Eye (tissue), 1 donor: ENCODE measurements at places on chromosomes 4 and X.
A peak's percentile ranks its signal among the peaks of the same experiment; 100 is the strongest.

- DNase-seq, result no peak
Observed at GRCh38 chr4:146437778-146438177, 84.0 kb downstream of the SLC10A7 start.

DNA sequence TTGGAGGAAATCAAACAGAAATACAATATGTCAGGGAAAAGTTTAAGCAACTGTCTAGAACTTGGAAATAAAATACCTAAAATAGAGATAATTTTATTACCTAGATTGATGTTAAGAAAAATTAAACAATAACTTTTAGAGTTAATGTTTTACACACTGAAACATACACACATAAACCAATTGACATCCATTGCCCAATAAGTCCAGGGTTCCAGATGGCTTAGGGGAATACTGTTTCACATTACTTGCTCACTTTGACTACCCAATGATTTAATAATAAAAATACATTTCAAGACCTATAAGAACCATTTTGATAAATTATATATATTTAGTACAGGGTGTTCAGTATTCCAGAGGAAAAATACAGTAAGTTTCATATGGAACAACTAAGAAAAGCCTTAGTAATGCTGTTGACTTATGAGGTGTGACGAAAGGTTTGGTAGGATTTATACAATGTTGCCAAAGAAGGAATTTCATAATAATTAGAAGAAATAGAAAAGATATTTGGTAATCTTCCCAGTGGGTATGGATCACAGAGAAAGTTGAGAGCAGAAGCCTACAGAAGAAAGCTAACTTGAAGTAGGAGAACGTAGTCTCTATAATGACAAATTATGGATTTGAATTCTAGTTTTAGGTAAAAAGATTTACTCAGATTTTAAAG lies 23.0 kb upstream of the UGT2B4 start:
- DNase-seq, result no peak

DNA sequence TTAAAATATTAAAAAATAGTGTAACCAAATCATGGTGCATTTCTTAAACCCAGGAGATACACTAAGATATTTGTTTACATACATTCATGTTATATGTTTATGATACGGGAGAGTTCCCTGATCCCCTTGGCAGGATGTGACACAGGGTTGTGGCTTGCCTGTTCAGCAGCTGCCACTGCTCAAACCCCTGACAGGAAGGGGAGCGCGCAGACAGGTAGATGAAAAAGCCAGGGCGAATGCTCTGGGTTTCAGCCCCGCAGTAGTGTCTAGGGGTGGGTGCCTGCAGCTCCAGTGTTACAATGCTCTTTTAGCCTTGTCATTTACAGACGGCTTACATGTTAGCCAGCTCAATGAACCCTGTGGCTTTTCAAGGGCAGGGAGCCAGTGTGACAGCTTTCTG lies 1343.8 kb upstream of the IGFBP7 start:
- peak; percentile 2 for DNase-seq

DNA sequence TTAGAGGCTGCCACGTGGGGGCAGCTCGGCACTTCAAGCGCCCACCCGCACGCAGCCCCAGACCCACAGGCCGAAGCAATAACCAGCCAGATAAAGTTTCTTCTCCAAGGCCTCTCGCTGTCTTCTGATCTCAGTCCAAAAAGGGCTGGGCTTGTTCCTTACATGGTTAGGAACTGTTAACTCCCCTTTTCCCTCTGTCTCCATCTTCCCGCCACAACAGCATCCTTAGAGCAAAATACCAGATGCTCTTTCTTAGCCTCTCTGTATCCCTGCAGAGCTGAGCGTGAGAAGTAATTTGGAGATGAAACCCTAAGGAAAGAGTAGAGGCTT lies 23.4 kb upstream of the KIAA1210 start:
- DNase-seq, result peak; percentile 26

DNA sequence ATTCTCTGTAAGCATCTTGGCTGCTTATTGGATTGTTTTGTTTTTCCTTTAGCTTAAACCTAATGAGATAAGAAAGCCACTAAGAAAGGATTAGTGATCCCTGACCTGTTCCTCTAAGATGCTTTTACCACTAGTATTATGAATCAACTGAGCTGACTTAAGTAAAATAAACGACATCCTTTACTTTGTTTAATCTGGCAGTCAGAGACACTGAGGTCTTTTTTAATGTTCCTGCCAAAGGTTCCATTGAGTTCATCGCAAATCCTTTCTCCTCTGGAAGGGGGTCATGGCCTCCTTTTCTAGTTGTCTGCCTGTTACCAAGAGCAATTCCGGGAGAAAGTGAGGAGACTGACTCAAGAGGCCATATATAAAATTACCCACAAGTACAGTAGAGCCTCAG lies 1038.3 kb upstream of the SLIT2 start:
- peak; percentile 51 for DNase-seq

DNA sequence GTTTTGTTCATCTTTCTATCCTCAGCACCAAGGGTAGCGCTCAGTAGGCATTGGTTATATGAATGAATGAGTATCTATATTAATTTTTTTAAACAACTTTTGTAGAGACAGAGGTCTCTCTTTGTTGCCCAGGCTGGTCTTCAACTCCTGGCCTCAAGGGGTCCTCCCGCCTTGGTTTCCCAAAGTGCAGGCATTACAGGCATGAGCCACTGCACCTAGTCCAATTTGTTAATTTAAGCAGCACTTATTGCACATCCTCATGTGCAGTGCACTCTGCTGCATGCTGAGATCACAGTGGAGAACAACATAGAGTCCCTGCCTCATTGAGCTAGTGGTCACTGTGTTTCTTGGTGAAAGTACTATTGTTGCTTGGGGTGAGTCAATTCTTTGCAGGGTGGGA lies 94.4 kb downstream of the NHSL2 start:
- no peak for DNase-seq

- DNase-seq, result no peak
Observed at GRCh38 chr4:74466242-74466641, 21.3 kb downstream of the AREG start.

DNA sequence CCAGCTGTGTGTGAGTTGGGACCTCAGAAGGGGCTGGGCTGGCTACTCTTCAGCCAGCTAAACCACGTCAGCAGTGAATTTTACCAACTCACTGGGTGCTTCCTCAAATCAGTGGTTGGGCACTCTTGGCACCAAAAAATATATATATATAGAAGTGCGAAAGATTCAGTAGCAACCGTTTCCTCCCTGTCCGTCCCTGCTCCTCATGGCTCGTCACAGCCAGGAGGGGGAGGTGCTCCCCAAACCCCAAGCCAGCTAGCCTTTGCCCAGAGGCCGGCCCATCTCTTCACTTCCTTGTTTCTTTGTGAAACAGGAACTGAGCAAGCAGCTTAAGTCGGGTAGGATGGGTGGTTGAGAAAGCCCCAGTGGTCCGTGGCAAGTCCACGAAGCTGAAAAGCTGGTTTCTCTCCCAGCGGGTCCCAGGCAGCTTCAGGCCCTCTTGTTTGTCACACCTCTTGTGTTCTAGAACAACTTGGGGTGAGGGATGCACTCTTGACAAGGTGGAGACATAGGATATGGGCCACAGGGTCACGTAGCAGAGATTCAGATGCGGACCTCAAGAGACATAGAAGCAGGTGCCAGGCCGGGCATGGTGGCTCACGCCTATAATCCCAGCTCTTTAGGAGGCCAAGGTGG lies 6.8 kb upstream of the SASH3 start:
- DNase-seq, result no peak

- no peak for DNase-seq
Observed at GRCh38 chr4:129929984-129930383, 834.0 kb downstream of the C4orf33 start.

- no peak for DNase-seq
Observed at GRCh38 chr4:139210486-139210885, 33.5 kb upstream of the ELF2 start.

- DNase-seq, result no peak
Observed at GRCh38 chr4:172776203-172776861, 392.3 kb upstream of the GALNT7 start.

DNA sequence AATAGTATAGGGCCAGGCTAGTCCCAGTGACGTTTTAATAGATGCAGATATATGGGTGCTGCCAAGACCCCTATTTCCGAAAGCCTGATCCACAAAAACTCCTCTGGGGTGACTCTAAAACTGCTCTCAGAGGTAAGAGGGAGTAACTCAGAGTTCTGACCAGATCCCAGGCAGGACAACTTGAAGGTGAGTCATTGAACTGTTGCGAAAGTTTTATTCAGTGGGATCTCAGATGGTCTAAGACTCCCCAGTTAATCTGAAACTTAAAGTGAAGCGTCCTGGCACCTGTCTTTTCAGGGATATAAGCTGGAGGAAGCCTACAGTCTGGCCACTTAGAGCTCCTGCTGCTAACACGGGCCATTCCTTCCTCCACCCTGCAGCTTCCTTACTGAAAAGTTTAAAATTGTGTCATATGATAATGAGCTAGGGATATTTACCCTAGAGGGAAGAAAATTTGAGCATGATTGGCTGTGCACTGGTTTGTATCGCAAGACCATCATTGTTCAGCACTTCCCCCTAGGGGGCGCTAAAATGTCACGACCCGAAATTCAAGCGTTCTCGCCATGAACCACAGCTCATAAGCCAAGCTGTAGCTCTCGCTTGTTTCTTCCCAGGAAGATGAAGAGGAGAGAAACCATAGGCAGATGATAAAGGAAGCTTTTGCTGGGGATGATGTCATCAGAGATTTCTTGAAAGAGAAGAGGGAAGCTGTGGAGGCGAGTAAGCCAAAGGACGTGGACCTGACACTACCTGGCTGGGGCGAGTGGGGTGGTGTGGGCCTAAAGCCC lies 19.5 kb downstream of the UTP14A start:
- peak; percentile 89 for DNase-seq

DNA sequence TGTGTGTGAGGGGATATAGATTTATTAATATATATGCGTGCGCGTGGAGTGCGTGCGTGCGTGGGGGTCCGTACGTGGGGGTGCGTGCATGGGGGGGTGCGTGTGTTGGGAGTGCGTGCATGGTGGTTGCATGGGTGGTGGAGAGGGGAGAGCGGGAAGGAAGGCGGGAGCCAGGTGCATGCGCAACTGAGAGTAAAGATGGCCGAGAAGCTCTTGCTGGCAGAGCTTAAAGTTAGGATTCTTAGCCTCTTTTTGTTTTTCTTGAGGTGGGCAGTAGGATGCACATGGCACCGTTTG lies 45.8 kb downstream of the TEX13B start:
- DNase-seq, result no peak

DNA sequence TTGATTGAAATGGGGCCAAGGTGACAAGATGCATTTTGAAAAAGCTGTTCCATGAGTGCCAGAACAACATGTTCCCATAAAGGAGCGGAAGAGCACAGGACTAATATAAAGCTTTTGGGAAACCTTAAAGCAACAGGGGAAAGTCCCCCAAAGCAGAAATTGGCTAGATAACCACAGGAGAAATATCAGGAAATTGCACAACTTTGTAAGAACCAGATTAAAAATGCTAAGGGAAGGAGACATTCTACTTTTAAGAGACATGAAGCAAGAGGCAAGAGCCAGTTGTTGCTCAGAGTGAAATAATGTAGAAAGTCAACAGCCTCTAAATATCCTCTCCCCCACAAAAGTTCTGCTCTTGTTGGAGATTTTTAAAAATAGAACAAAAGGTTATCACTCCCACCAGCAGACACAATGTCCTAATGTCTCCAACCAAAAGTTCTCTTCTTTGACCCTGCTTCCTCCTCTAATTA lies 85.2 kb upstream of the LNX1 start:
- DNase-seq, result no peak

GRCh38 chr4:3341760-3342159 lies 48.9 kb downstream of the RGS12 start:
- no peak for DNase-seq

DNA sequence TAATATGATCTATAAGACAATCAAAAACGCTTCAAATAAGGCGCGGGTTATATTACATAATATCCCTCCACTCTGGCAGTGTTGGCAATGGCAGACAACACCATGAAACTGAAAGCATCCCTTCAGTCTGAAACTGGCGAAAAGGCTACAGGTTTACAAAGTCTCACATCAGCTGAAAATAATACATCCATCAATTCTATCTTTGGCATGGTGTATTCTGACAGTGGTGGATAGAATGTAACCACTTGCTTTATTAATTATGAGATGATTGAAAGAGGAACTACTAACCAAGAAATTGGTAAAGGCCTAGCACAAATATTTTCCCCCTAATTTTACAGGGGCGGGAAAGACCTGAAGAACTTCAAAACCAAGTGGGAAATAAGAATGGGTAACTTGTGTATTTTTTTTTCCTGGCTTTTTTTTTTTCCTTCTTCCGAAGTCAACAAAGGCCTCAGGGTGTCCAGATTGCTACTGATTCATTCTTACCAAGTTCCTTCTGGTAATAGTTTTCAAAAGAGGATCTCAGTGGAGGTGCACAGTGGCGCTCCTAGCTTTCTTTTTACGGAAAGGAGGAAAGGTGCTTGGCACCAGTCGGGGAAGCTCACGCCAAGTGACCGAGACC lies 728 bp downstream of the UBA6 start:
- DNase-seq, result no peak

GRCh38 chr4:55865228-55865806 lies 11.9 kb downstream of the EXOC1 start:
- DNase-seq, result no peak

DNA sequence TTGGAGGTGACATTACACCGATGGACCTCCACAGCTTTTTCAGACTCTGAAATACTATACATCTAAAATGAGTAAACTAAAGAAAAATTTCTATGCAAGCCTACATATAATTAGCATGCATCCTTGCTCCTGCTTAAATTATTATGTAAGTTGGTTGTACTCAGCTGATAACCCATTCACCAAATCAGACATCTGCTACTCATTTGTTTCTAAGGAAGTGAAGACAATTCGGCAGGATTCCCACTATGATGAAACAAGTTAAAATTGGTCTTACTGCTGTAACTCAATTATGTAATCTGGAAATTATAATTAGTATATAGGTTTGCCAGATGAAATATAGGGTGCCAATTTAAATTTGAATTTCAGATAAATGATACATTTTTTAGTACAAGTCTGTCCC lies 59.5 kb upstream of the FGF13 start:
- no peak for DNase-seq

DNA sequence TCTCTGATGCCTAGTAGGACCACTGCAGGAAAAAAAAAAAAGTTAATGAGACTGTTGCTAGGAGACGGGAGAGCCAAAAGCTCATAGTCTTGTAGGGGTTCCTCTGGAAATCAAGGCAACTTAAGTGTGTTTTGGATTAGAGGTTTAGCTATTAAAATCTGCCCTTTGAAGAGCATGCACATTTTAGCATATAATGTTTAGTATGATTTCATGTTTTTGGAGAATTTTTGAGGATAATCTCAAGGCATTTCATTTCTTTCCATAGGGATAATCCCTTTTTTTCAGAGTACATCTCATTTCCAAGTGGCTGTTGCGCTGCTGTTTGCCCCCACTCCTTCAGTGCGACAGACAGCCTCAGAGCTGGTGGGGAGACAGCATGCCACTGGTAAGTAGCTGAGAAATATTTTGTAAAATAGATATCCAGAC lies at the start of gene LINC00632:
Gene LINC00632 (plus strand): TSS at position 339 of the 426 bp plus-strand sequence.
- peak; percentile 77 for DNase-seq

- no peak for DNase-seq
Observed at GRCh38 chrX:81259020-81259713, 57.3 kb downstream of the SH3BGRL start.
